ENCODE measurements at places on chromosomes 3 and 15. TPM values are rescaled to one million over a fixed set of nuclear protein-coding genes. Genes with fewer than 3 reads are reported as not detected.

MORC1 gene
- not detected for total RNA-seq

CCDC13 gene
- 0.54 TPM for total RNA-seq

NKTR gene
- 98.9 TPM for total RNA-seq

NCKIPSD gene
- total RNA-seq, result 30.0 TPM

AQP9 gene
- not detected for total RNA-seq

GXYLT2 gene
- 0.51 TPM for total RNA-seq

ATP2B2 gene
- not detected for total RNA-seq

ADGRG7 gene
- not detected for total RNA-seq

CEP19 gene
- total RNA-seq, result 5.5 TPM

CCR1 gene
- total RNA-seq, result 78.2 TPM

SKOR1 gene
- 0.22 TPM for total RNA-seq

REC114 gene
- total RNA-seq, result not detected
